GM23248 (cell line): ENCODE measurements at places on chromosomes 12 and 14. TPM values are rescaled to one million over a fixed set of nuclear protein-coding genes. Genes with fewer than 3 reads are reported as not detected.
A peak's percentile ranks its signal among the peaks of the same experiment; 100 is the strongest.

GRCh38 chr12:121467638-121468498 is 68.0 kb downstream of the RNF34 start:
- DNase-seq: peak; percentile 48

DNA sequence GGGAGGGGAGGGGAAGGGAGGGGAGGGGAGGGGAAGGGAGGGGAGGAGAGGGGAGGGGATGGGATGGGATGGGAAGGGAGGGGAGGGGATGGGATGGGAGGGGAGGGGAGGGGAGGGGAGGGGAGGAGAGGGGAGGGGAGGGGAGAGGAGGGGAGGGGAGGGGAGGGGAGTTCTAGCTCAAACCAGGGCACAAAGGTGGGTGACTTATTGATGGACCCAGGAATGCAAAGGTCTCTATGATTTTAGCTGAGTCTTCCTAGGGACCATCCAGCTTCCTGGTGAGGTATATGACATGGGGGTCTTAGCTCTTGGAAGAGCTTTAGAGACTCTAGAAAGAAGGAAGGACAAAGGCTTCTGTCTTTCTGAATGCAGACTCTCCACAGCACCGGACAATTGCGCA is 42.3 kb downstream of the ANO2 start:
- no peak for DNase-seq

- no peak for DNase-seq
Observed at GRCh38 chr12:57158665-57159064, 11.2 kb upstream of the LRP1-AS start.

DNA sequence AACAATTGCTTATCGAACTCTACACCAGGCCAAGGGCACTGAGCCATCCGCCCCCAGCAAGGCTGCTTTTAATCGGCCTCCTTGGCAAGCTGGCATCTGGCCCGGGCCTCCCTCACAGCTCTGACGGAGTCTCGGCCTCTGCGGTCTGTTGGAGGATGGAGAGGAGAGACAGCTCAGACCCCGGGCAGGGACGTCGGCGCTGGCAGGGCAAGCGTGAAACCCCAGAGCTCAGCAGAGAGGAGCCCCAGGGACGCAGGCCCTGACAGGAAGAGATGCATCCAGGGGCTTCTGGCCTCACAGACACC is 17.5 kb downstream of the CAMKK2 start:
- peak; percentile 96 for DNase-seq

GRCh38 chr12:64193931-64194330 is 28.2 kb downstream of the KICS2 start:
- DNase-seq: no peak

DNA sequence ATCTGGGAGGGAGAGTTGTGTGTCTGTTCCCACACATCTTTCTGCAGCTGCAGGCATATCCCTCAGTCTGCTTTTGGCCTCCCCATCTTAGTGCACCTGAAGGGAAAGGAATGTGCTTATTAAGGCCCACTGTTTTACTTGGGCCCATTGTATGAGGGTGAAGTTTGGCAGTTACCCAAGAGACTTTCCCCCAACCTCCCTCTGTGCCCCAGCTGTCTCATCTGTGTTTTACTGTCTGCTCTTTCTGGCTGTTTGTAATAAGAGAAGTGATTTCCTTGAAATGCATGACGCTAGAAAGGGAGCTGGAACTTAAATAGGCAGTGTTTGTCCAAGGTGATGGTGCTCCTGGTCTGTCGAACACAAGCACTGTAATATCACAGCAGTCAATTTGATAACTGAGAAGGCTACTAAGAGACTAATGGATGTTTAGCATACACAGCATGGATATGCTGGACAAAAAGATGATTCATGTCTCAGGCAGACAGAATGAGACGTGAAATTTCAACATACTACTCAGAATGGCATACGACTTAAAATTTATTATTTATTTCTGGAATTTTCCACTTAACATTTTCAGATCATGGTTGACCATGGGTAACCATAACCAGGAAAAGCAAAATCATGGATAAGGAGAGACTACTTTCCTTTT is 43.6 kb downstream of the FSCB start:
- DNase-seq: no peak

DNA sequence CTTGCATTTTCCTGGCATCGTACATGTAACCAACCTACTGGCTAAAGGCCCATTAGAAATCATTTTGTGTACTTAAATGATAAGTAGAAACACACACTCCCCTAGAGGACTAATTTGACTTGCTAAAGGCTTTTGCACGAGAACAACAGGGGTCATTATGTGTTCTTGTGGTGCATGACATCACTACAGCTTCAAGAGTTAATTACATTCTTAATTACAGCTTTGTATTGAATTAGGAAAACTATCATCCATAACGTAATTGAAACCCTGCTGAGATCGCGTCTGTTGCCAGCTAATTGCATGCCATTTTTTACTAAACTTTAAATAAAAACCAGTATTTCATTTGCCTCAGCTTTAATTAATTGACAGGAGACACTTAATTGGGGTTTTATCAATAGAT is 51.4 kb downstream of the TMEM132C start:
- no peak for DNase-seq

GRCh38 chr12:63981343-63981742 is 136.8 kb downstream of the SRGAP1 start:
- DNase-seq: no peak

DNA sequence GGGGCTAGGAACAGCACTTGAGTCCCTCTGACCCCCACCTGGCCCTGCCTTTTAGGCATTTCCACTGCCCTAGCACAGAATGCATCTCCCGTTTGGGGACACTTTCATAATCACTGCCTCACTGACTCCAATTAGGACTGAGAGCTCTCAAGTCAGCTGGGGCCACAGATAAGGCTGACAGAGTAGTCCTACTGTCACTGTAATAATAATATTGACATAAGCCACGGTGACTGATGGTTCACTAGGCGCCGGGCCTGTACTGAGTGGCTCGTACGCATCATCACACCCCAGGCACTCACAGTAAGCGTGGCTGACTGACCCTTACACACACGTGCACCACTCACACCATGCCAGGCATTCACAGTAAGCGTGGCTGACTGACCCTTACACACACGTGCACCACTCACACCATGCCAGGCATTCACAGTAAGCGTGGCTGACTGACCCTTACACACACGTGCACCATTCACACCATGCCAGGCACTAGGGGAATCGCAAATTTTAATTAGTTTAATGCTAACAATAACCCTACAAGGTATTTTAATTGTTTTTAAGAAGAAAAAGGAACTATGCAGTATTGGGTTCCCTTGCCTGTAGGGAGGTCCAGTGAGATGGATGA is 87.7 kb downstream of the CHGA start:
- DNase-seq: no peak

- DNase-seq: no peak
Observed at GRCh38 chr12:130639476-130640424, 76.3 kb downstream of the RIMBP2 start.

- peak; percentile 82 for DNase-seq
Observed at GRCh38 chr14:64891839-64892375, 12.2 kb upstream of the SPTB start.

DNA sequence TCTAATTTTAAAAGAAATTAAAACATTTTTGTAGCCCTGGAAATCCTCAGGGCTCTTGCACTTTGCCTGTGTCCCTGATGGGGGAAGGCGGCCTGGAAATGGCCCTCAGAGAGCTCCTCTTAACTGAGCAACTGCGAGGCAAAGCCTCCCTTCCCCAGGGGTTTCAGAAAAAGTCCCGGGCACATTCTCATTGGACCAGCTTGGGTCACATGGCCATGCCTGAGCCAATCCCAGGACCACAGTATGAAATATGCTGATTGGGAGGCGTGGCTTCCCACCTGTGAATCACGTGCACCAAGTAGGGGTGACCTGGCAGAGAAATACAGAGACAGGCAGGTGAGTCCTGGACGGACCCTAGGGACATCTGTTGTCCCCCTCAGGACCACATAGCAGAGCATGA is 90.4 kb upstream of the SFSWAP start:
- DNase-seq: no peak

GRCh38 chr12:51122844-51123243 is 39.4 kb upstream of the CSRNP2 start:
- DNase-seq: no peak

GRCh38 chr12:104692557-104693218 is 235.9 kb downstream of the CHST11 start:
- no peak for DNase-seq

DNA sequence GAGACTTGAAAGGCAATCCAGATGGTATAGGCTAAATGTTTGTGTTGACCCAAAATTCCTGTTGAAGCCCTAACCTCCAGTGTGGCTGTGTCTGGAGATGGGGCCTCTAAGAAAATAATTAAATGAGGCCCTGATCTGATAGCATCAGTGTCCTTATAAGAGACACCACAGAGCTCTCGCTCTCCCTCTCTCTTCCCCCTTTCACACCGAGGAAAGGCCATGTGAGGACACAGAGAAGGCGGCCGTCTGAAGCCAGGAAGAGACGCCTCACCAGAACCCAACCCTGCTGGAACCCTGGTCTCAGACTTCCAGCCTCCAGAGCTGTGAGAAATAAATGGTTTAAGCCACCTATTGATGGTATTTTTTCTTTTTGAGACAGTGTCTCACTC is 87.5 kb downstream of the SCARB1 start:
- no peak for DNase-seq

- DNase-seq: no peak
Observed at GRCh38 chr12:58381546-58381945, 440.2 kb downstream of the ATP23 start.

DNA sequence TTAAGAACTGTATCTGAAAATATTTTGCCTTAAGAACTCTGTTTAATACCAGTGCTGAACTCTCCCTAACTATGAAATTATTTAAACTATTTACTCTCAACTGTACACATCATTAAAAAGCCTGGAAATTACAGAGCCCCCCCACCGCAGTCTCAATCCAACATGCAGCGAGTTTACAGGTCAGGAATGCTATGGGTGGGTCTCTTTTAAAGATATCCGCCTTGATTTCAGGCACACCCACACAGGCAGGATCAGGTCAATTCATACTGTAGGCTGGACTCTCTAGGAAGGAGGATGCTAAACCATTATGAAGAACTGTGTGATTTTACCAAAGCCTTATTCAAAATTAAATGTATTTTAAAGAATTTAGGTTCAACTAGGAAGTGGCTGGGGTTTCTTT is 16.5 kb downstream of the SPTLC2 start:
- no peak for DNase-seq

DNA sequence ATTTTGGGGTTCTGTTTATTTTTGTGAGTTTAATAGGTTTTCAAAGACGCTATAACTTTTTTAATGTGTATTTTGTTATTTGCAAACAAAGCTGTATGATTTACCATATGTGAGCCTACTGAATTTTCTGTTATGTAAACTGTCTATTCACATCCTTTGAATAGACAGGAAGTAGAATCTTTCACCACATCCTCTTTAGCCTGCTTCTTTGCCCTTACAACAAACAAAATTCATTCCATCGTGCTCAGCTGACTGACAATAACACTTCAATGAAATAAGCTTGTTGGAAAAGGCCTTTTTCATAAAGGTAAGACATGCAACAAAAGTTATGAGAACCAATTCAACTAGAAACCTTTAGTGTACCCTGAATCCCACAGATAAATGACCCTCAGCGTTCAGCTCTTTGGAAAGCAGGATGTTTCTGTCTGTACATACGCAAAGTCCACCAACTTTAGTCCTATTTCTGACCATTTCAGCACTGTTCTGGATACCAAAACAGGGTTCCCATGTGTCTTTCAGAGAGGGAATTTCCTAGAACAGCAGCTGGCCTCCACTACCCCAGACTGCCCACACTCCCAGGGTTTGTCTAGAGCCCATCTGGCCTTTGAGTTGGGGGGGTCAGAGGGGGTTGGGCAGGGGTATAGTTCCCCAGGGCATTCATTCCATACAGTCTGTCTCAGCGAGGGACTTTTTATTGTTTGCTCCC is 71.3 kb downstream of the DUSP6 start:
- DNase-seq: no peak

GRCh38 chr14:35083530-35084150 is 37.6 kb downstream of the FAM177A1 start:
- no peak for DNase-seq

DNA sequence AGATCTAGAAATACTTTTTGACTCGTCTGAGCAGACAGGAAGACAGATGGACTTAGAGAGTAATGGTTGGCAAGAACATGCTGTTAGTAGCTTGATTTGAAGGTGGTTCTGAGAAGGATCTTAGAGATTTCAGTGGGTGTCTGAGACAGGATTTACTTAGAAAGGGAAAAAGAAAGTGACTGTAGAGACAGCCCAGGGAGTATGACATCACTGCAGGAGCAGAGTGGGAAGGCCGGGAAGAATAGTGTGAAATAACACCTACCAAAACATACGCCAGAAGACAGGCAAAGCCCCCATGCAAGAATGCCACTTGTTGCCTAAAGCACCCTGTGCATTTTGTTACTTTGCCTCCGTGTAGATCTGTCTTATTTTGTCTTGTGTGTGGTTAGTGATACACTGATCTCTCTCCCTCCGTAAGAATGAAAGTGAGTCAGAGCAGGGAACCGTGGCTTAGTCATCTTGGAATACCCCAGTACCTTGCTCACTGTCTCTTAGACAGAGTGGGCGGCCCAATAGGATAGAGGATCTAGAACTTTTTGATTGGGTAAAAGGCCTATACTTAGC is 161.3 kb upstream of the IFNG-AS1 start:
- DNase-seq: peak; percentile 98

GRCh38 chr12:101826766-101827368 is 3.9 kb downstream of the GNPTAB start:
- no peak for DNase-seq

The PGF gene
- 1.5 and 1.8 TPM in 2 replicates for total RNA-seq

The MDM1 gene
- total RNA-seq: 7.3 and 30.0 TPM in 2 replicates

The TCL1B gene
- total RNA-seq: not detected in 2 replicates

The GLI1 gene
- 0.63 and 1.8 TPM in 2 replicates for total RNA-seq

The KRT71 gene
- total RNA-seq: not detected in 2 replicates

The PZP gene
- total RNA-seq: not detected in 2 replicates

The CATSPERB gene
- 0.11 TPM in 1 of 2 replicates, not detected in the other for total RNA-seq

The BMP4 gene
- total RNA-seq: not detected in 2 replicates

The DEPDC4 gene
- total RNA-seq: 0.13 TPM in 1 of 2 replicates, not detected in the other

The RALGAPA1 gene
- 15.3 and 22.2 TPM in 2 replicates for total RNA-seq

The FOXA1 gene
- total RNA-seq: not detected in 2 replicates

The KRT85 gene
- total RNA-seq: not detected in 2 replicates

The LRFN5 gene
- 0.54 and 2.1 TPM in 2 replicates for total RNA-seq

The PRKD1 gene
- 21.0 and 24.2 TPM in 2 replicates for total RNA-seq

The B4GALNT3 gene
- 0.11 TPM in 1 of 2 replicates, not detected in the other for total RNA-seq
